Globus pallidus (tissue), 1 donor: ENCODE measurements at places on chromosomes 7 and 10.

- DNase-seq, result no peak
Observed at GRCh38 chr7:134533288-134533771, 6.0 kb downstream of the AKR1B10 start.

GRCh38 chr7:40219917-40220316, 85.1 kb downstream of the SUGCT start:
- no peak for DNase-seq

- no peak for DNase-seq
Observed at GRCh38 chr10:37680243-37680683, 177.1 kb downstream of the ZNF248 start.

GRCh38 chr7:133299676-133300075, 46.8 kb downstream of the EXOC4 start:
- no peak for DNase-seq

DNA sequence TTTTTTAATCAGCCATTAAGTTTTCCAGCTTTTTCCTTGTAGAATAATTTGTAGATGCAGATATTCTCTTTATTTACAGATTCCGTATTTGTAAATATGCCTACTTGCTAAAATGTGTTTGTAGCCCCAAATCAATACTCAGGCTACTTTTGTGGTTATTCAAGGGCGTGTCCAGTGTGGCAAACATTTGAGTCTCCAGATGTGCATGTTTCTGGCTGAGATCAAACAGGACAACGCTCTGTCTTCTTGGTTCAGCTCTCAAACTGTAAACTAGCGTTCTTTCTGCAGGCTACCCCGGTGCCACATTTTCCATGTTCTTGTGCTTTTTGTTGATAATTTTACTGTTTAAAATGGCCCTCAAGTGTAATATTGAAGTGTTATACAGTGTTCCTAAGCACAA, 16.2 kb upstream of the OR2A5 start:
- DNase-seq, result no peak

- no peak for DNase-seq
Observed at GRCh38 chr10:78768876-78769275, 299.9 kb upstream of the ZMIZ1 start.
